ENCODE measurements at places on chromosomes 1 and 21.

DNA sequence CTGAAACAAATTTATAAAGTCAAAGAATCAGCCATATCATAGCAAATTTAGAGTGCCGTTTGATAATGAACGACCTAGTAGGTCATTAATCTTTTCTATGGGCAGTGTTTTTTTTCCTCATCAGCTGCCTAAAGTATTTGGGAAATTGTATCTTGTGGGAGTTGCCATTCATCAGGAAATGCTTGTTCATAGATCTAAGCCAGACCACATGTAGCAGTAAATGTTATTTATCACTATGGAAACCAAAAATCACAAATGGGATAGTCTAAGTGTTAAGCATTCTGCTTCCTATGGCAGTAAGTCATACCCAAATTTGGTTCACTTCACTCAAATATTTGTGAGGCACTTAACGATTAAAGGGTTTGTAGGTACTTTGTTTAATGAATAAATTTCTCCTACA is 52.9 kb downstream of the LRRC8D start:
- DNase-seq: no peak

DNA sequence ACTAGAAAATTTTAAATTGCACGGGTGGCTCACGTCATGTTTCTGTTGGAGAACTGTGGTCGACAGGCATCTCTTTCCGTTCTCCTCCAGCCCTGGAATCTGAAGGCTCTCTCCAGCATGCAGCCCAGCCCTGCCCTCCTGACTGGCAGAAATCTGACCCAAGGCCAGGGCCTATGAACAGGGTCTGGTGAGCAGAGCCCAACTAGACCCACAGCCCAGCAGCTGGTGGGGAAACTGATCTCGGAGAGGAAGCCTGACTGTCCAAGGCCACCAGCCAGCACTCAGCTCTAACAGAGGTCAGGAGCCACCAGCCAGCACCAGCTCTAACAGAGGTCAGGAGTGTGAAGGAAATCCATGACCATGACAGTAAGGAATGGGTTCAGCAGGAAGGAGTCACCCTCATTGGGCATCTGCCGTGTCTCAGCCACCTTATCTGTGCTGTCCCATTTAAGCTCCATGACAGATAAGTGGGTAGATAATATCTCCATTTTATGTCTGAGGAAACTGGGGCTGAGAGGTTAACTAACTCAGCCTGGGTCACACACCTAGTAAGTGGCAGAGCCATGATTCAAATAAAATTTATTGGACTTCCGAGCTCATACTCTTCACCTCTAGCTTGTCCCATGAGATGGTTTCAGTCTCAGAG is 20.2 kb upstream of the PKP1 start:
- DNase-seq: no peak

GRCh38 chr1:164440232-164440631 is 118.8 kb upstream of the PBX1 start:
- no peak for DNase-seq

GRCh38 chr1:230400007-230400344 is 26.2 kb downstream of the PGBD5 start:
- DNase-seq: no peak

GRCh38 chr1:55245781-55246180 is 30.6 kb upstream of the USP24 start:
- DNase-seq: no peak

- DNase-seq: no peak
These were observed 60.7 kb downstream of the CDC14A start for GRCh38 chr1:100413035-100413434.

- no peak for DNase-seq
These were observed 1.0 kb upstream of the FOXO6 start for GRCh38 chr1:41360074-41360785.

GRCh38 chr1:85940656-85941306 is 215.8 kb downstream of the COL24A1 start:
- no peak for DNase-seq

- DNase-seq: no peak
These were observed 20.9 kb upstream of the DR1 start for GRCh38 chr1:93324486-93325464.

GRCh38 chr1:201831371-201831770 is 2.4 kb downstream of the IPO9 start:
- DNase-seq: no peak

DNA sequence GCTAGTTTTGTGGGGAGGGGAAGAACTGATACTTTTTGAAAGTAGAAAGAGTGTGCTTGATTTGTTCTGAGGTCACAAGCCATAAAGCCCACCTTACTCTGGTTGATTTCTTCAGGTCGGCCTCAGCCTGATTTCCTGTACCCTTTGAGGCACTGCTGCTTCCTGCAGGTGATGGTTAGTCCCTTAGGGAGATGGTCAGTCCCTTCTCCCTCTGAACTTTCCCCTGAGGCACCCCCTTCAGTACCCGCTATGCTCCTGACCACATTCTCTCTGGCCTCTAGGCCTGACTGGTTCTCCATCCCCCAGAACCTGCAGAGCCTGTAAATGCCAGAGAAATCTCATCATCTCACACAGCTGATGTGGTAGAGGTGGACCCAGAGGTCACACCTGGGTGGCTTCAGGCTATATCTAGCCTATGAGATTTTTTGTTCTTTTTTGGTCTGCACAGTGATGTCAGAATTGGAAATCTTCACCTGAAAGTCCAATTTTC is 15.0 kb upstream of the ID3 start:
- no peak for DNase-seq

- DNase-seq: peak; percentile 85
These were observed 14.4 kb downstream of the CELSR2 start for GRCh38 chr1:109263597-109264378.

DNA sequence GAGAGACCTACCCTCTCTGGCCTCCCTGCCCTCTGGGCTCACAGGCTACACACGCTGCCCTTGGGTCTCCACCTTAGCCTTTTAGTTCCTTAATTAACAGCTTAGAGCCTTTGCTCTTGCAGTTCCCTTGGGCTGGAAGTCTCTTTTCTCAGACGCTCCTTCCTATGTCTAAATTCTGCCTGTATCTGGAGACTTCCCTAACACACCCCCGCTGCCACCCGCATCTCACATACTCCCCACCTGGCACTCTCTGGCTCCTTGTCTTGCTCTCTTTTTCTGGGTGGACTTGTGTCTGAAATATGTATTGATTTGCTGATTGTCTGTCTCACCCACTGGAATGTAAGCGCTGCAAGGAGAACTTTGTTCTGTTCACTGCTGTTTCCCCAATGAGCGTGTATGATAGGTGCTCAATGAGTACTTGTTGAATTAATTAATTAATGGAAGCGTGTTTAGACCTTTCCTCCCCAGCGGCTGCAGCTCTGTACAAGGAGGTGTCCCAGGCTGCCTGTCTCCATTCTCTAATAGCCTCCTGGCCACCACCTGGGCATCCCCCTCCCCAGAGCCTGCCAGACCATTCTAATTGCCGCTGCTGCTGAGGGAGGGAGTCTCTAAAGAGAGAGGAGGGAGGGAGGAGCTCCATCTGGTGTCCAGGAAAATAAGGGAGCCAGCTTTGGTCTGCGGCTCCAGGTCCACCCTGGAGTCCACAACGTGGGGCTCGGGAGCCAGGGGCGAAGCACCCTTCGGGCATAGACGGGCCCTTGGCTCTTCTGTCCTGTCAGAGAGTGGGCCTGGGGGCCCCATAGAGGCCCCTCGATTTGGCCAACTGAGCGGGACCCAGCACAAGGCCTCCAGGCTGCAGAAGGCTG is 95.4 kb downstream of the RNF220 start:
- no peak for DNase-seq

GRCh38 chr1:212237651-212238050 is 47.6 kb upstream of the PPP2R5A start:
- no peak for DNase-seq

- DNase-seq: no peak
These were observed 154.2 kb downstream of the ZP4 start for GRCh38 chr1:237736372-237737029.

- no peak for DNase-seq
These were observed 70.7 kb downstream of the KCNJ6 start for GRCh38 chr21:37845535-37845934.

GRCh38 chr1:67941746-67942145 is 108.5 kb upstream of the GNG12 start:
- DNase-seq: no peak

GRCh38 chr1:24596401-24596880 is 40.6 kb downstream of the NCMAP start:
- DNase-seq: no peak

GRCh38 chr1:234206651-234207284 is 166.5 kb upstream of the COA6 start:
- DNase-seq: no peak

DNA sequence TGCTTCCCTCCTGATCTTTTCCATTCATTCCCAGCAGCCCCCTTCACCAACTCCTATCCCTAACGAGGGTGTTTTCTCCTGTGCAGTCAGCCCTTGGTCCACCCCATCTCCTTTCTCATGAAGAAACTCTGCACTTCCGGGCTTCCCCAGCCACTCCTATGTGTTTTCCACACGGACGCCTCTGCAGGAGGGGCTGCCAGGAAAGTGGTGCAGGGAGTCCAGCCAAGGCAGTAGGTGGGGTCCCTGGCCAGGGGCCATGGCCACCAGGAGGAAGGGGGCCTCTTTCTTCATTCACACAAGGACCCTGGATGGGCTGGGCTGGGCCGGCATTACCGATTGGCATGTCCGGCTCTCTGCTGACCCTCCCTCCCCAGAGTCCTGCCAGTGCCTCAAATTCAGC is 72.8 kb upstream of the EFHD2 start:
- DNase-seq: no peak

- DNase-seq: no peak
These were observed 10.9 kb downstream of the MORC3 start for GRCh38 chr21:36330904-36331303.

DNA sequence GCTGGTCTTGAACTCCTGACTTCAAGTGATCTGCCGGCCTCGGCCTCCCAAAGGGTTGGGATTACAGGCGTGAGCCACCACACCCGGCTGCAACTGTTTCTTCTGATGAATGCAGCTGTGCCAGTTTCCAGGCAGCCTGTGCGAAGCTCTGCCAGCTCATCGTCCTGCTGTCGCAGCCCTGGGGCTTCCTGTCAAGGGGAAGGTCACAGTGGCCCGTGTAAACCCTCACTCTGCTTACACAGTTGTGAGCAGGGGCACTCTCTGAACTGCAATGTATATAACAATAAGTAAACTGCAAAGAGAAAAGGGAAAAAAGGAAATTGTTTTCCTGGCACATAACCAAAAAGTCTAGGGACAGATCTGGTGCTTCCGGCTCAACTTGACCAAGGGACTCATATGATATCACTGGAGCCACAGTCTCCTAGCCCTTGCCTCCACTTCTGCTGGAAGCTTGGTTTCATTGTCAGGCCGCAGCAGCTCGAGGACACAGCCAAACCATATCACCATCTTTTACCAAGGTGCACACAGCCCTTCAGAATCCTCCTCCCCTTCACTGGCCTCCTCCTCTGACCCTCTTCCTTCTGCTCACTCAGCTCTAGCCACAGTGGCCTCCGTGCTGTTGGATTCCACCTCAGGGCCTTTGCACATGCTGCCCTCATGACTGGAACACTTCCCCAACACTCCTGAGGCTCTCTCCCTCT is 22.8 kb upstream of the LBR start:
- DNase-seq: no peak

DNA sequence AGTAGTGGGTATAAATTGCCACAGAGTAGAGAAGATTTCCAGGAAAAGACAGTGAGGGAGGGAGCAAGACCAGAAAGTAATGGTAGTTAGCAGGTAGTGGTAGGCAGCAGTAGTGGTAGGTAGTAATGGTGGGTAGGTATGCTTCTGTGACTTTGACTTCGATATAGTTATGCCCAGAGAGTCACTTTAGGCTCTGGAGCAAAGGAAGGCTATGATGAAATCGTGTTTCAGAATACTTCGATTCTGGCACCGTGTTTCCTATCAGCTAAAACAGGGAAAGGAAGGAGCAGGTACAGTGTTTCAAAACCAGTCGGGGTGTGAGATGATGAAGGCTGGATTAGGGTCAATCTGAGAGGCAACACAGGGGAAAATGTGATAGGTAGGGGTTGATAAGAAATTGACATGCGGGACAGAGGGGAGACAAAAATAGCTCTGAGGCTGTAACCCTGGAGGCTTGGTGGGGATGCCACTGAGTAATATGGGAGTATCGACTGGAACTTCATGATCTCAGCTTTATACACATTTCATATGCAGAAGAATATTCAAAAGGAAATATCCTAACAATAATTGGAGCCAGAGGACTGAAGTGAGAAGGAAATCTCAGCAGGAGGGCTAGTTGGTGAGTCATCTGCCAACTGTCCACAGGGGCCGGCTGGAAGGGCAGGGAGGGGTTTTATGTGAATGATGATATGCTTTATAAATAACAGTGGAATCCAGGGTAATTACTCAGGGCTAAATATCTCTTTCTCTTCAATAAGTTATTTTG is 25.2 kb upstream of the TRIM45 start:
- DNase-seq: no peak

DNA sequence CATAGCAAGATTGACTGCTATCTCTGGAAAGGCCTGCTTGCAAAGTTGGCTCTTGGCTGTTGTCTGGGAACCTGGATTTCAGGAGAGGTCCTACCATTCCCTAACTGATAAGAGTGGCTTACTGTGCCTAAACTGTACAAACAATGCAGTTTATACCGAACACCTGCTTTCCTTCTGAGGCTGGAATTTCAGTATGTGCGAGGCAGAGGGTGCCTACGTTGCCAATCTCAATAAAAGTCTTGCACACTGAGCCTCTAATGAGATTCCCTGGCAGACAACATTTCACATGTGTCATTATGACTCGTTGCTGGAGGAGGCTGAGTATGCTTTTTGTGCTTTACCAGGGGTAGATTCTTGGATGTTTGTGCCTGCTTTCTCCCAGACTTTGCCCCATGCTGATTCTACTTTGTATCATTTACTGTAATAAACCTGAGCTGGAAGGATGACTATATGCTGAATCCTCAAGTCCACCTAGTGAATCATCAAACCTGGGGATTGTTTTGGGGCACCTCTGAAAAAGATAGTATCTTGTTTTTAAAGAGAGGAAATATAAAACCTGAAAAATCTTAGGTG is 58.9 kb upstream of the GNG4 start:
- DNase-seq: no peak

DNA sequence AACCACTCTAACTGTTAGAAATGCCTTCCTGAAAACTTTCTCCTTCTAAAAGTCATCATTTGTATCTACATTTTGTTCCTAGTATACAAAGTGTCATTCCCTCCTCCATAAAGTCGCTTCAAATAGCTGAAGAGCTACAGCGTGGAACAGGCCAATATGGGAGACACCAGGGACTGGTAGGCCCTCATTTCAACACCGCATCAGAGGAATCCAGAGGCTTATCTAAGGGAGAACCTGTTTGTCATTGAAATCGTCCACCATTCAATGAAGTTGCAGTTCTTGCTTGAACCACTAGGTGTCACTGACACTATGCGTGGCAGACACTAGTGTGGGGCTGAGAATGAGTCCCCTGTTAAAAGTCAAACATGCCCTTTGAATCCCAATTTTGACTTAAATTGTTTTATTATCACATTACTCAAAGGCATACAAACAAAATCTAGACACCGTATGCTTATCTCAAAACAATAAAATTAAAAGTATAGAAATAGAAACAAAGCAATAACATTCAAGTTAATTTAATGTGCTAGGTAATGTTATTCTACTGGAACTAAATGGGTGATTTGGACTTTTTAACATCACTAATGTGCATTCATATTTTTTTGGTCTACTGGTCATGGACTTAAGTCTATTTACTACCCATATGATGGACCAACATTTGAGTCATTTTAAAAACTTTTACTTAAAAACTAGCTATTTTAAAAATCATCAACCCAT is 182.3 kb downstream of the FCRL5 start:
- DNase-seq: no peak

GRCh38 chr1:157482174-157482573 is 70.1 kb downstream of the FCRL5 start:
- DNase-seq: no peak
